ENCODE measurements at places on chromosomes 12 and 14.
A peak's percentile ranks its signal among the peaks of the same experiment; 100 is the strongest.

DNA sequence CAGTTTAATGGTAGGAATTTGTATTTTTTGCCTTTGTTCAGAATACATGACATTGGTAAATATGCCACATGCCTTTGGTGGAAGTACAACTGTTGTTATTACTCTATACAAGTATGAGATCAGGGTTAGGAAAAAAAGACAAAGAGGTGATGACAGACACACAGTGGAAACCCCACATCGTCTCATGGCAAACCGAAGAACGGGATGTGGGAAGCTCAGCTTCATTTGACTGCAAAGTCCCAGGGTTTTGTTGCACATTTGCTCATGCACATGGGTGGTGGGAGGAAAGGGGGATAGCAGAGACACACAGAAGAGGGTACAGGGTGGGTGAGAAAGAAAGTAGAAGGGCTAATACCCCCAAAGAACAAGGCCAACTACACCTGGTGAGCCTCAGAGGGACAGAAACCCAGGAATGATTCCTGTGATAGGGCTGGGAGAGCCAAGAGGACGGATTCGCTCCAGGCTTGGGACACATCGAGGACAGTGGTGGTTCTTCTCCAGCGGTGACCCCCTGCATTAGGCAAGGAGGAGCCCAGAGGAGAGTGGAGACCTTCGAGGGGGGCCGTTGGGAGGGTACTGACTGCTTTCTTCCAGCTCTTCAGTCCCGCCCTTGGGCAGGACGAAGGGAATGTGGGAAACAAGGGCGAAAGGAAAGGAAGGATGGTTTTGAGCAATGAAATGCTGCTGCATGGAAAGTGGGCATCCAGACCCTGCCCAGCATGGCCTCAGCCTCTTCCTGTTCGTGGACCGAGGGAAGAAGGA, 8.1 kb downstream of the VAMP1 start:
- no peak for DNase-seq

GRCh38 chr12:113116875-113117274, 18.7 kb downstream of the RASAL1 start:
- DNase-seq: no peak

DNA sequence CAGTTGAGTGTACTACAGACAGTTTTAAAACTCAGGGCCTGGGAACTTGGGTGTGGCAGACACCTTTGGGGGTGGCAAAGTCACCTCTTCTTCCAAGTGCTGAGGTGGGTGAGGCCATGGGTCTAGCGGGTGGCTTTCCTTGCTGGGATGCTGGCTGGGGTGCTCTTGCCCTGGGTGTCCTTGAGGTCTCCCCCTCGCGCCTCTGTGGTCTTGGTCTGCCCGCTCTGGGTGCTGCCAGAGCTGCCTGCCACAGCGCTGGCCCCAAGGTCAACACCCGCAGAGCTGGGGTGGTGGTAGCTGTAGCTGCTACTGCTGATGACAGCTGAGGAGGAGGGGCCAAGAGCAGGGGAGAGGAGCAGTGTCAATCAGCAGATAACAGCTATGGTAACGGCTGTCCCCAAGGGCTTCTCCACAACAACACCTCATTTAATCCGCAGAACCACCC, 6.8 kb downstream of the KRT74 start:
- peak; percentile 26 for DNase-seq

GRCh38 chr14:21229821-21230220, 39.4 kb downstream of the HNRNPC start:
- no peak for DNase-seq

- DNase-seq: no peak
Measured at GRCh38 chr12:93727195-93727811, 50.1 kb downstream of the CRADD start.

GRCh38 chr12:101634724-101635123, 40.0 kb downstream of the MYBPC1 start:
- no peak for DNase-seq

- no peak for DNase-seq
Measured at GRCh38 chr12:78881685-78882084, 17.1 kb downstream of the SYT1 start.

DNA sequence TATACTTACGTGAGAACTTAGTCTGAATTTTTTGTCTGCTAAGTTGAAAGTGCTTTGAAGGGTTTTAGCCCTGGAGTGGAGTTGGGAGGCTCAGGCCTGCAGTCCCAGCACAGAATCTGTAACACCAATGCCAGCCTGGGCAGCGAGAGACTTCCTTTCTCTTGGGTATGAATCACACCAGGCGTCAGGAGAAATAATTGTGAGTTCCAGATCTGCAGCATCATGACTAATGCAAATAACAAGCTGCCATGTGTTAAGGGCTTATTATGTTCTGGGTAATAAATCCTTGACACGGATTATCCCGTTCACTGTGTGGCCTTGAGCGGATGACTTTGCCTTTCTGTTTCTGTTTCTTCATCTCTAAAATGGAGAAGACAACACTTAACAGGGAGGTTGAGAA, 70.6 kb downstream of the B4GALNT3 start:
- DNase-seq: no peak

DNA sequence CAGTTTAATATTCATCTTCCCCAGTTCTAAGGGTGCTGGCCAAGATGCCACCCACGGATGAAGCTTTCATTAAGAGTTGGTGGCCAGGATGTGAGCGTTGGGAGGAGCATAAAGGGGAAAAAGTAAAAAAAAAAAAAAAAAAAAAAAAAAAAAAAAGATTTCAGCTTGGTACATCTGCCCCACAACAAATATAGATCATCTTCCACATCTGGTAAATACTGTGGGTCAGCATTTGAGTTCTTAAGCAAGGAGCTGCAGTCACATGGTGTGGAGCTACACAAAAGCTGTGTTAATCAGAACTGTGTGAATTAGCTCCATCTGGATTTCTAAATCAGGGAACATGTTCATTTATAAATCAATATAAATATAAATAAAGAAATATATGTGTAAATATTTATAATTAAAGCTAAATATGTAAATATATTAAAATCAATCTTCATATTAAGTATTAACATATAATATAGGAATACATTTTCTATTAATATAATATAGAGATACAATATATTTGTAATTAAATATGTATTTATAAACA, 262.3 kb downstream of the NUAK1 start:
- DNase-seq: no peak

DNA sequence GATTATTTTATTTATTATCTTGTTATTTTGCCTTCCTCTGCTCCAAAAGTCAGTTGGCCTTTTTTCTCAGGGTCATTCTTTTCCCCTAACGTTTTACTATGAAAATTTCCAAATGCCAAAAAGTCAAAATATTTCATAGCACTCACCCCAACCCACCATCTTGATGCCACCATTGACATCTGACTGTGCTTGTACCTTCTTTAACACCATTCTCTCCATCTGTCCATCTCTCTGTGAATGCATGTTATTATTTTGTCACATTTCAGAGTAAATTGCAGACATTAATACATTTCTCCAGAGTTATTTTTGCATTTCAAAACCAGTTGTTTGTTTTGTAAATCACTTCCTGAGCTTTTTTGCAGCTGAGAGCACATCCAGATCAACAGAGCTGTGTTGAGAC, 38.6 kb downstream of the FOXN4 start:
- no peak for DNase-seq

- DNase-seq: peak; percentile 89
Measured at GRCh38 chr14:71206766-71207371, 299.6 kb downstream of the PCNX1 start.

GRCh38 chr14:61438036-61438435, 116.7 kb downstream of the PRKCH start:
- DNase-seq: no peak

GRCh38 chr14:106442857-106443256, 916.5 kb downstream of the TMEM121 start:
- no peak for DNase-seq

DNA sequence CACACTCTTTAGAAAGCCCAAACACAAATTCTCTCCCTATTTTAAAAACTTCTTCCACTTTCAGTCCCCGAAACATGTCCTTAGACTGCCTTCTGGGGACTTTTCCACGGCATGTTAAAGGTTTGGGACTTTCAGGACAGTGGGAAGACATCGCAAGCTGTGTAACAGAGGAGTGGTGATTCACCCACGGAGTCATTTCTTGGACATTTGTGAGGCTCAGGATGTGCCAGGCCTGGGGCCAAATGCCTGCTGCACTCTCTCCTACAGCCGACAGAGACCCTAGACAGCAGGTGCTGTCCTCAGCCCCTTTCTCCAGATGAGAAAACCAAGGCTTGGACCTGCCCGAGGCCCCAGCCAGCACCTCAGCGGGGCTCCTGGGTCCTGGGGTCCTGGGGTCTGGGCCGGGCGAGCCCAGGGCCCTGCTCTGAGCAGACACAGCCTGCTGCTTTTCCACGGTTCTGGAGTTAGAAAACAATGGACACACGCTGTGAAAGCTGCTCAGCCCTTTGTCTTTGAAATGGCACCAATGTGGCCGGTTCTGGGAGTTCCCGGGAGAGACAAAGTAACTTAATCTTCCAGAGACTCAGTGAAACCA, 370.2 kb upstream of the SFSWAP start:
- DNase-seq: no peak

DNA sequence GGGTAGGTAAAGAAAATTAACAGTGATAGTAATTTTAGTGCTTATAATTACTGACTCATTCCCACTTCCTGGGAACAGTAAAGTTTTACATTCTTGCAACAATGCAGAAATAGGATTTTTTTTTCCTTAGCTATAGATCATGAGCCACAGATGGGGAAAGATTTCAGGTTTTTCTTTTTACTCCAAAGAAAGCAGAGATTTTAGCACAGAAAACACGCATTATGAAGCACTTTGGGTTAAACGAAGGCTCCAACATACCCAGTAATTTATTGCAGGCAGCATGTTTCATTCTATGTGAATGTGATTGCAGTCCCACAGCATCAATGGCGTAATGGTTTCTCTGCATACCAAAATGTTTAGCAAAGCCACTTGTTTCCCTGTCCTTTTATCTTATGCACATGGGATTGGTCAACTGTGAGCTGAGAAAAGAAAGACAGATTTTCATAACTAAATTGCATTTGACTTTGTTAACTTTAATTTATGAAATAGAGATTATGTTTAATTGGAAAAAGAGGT, 124.6 kb upstream of the E2F7 start:
- DNase-seq: no peak

DNA sequence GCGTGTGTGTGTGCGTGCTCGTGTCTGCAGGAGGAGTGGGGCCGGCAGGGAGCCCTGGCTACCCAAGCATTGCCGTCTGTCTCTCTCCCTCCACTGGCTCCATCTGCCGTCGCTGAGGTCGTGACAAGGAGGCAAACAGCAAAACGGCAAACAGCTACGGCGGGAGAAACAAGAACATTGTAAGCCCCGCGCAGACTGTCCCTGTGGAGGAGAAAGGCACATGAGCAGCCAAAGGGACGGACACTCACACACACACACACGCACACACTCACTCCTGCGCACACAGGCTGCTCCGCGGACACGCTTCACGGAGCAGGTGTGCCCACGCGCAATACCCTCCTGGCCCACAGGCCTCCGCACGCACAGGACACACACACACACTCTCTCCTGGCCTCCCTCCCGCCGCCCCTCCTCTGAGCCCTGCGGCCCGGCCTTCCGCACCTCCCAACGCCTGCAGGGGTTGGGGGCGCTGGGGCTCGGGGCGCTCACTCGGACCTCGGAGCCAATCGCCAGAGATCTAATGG, 905 bp downstream of the CISTR start:
- peak; percentile 73 for DNase-seq

DNA sequence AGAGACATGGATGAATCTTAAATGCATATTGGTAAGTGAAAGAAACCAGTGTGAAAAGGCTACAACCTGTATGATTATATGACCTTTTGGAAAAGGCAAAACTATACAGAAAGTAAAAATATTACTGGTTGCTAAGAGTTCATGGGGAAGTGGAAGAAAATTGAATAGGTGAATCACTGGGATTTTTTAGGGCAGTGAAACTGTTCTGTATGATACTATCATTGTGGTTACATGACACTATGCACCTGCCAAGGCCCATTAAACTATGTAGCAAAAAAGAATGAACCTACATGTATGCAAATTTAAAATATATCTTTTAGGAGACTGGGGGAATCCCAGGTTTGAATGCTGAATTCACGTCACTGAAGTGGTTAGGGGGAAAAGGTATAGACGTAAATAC, 12.6 kb upstream of the OR8S1 start:
- DNase-seq: no peak

DNA sequence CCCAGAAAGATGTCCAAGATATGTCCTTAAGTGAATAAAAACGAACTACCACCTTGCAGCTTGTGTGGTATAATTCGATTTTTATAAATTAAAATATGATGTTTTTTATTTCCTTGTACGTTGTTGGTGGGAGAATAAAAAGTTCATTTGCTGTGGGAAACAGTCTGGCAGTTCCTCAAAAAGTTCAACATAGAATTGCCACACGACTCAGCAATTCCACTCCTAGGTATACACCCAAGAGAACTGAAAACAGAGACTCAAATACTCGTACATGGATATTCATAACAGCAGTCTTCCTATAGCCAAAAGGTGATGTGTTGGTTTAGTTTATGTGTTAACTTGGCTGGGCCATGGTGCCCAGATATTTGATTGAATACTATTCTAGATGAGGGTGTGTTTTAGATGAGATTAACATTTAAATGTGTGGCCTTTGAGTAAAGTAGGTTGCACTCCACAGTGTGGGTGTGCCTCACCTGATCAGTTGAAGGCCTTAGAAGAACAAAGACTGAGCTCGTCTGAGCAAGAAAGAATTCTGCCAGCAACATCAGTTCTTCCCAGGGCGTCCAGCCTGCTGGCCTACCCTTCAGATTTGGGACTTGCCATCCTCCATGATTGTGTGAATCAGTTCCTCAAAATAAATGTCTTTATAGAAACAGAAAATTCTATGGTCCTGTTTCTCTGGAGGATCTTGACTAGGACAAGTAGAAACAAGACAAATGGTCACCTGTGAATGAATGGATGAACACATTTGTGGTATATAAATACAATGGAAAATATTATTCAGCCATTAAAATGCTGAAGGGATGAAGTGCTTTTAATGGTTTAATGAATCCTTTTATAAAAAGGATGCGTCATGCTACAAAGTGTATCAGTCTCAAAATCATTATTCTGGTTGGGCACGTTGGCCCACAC, 5.1 kb upstream of the DENR start:
- DNase-seq: no peak

GRCh38 chr14:75831455-75831854, 150.3 kb downstream of the TGFB3 start:
- DNase-seq: no peak

GRCh38 chr14:94469261-94469660, 6.7 kb downstream of the SERPINA9 start:
- DNase-seq: no peak

DNA sequence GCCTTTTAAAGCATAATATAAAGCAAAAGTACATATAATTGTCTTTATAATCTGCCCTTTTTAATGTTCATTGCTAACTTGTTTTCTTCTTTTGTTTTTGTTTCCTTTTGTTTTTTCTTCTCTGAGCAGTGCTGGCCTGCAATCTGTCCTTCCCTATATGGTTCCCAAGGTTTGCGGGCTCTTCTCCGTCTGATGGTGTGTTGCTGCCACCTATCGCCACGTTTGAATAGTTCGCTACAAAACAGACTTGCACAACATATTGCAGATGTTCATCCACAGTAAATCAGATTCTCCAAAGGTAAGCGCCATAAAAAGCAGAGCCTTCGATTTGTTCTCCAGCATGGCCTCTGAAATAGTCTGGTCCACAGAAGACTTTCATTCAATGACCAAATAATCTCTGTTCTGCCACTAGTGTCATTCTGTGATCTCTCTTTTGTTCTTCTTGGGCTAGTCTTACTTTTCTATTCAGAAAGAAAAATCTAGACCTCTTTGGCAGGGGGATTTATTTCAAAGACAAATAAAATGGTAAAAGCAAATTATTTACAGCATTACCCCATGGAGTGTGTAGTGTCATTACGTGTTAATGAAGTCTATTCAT, 33.5 kb downstream of the C12orf50 start:
- DNase-seq: peak; percentile 71

- no peak for DNase-seq
Measured at GRCh38 chr14:102200690-102201352, 61.1 kb downstream of the WDR20 start.

- no peak for DNase-seq
Measured at GRCh38 chr12:79452906-79453305, 237.9 kb downstream of the PAWR start.
